Stimulated activated CD8-positive, alpha-beta memory T cell treated with anti-CD3 and anti-CD28 coated beads, Interleukin-15, amount 100 ng/mL, for 48 hours (primary cell): ENCODE measurements at places on chromosomes 11 and 22.

- DNase-seq: no peak
Measured at GRCh38 chr11:116596346-116597260, 176.2 kb downstream of the BUD13 start.

GRCh38 chr11:113681711-113682413, 24.2 kb downstream of the TMPRSS5 start:
- no peak for DNase-seq

DNA sequence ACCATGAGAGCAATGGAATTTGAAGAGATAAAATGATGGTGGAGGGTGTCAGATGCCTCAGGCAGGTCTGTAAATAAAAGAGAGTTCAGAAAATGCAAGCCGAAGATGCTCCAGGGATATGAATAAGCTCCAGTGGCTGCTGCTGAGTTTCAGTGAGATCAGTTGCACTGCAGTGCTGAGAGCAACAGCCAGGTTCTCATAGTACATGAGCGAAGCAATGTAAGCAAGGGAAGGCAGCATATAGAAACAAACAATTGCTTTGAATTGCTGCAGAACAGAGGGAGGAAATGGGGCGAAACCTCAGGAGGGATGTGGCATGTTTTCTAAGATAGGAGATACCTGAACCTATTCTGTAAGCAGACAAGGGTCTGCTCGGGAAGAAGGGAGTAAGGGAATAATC, 369.5 kb downstream of the AASDHPPT start:
- no peak for DNase-seq

- no peak for DNase-seq
Measured at GRCh38 chr11:36308577-36308976, 12.5 kb downstream of the PRR5L start.

- DNase-seq: no peak
Measured at GRCh38 chr11:132330515-132330914, 960.1 kb downstream of the NTM start.

DNA sequence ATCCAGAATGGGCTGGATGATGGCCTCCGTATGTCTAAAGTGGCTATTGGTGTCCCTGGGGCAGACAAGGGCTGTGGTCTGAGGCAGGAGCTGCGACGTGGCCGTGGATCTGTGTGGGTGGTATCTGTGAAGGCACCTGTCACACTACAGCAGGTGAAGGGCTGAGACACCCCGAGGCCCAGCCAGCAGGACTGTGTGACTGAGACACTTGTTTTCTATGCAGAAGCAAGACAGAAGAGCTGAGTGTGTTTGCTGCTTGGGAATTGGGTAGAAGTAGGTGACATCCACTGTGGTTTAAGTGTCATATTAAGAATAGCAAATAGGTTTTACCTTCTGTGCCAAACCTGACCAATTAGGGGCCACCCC, 35.0 kb downstream of the AMPD3 start:
- no peak for DNase-seq

GRCh38 chr11:114291381-114291780, 4.8 kb upstream of the NNMT start:
- DNase-seq: no peak

- DNase-seq: no peak
Measured at GRCh38 chr22:43232445-43232844, 45.5 kb upstream of the TTLL12 start.

DNA sequence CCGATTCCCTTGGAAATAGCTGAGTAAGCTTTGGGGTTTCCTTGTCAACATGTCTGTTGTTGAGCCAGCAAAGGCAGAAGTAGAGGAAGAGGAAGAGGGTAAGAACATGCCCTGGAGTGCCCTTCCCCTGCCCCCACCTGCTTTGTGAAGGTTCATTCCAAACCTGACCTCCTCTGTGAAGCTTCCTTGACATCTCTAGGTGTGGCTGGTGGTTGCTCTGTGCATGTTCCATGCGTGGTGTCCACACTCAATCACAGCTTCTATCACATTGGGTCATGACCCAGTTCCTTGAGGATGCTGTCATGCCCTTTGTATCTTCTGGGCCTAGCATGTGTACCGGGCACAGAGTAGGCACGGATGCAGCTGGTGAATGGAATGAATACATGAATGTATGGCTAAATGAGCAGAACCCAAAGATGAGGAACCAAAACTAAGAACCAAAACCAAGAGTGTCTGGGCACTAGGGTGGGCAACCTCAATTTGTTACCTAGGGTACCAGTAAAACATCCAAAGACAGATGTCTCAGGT, 23.7 kb upstream of the FXYD6 start:
- DNase-seq: no peak

DNA sequence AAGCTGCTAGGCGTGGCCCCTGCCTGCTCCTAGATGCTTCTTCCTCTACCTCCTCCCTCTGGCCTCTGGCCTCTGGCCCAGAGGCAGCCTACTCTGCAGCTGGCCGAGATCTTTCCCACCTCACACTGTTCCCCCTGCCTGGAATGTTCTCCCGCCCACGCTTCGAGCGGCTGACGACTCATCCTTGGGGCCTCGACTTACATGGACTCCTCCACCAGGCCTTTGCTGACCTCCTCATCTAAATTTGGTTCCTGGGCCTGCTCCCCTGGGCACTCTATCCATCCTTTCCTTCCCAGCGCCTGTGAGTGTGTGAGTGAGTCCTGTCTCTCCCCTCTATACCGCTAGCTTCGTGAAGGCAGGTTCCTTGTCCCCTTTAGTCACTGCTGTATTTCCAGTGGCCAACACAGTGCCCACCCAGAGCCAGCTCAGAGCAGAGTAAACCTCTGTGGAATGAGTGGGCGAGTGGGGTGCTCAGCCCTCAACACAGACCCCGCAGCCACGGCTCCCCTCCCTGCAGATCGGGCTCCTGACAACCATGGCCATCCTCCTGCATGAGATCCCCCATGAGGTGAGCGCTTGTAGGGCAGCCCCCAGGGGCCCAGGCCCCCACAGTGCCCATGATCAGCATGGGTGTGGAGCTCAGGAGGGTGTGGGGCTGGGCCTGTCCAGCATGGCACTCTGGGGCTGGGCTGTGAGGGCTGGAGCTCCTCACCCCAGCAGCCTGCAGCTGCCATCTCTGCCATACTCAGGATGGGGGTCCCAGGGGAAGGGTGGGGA, 5.7 kb downstream of the SLC39A13 start:
- DNase-seq: no peak

GRCh38 chr11:13052130-13052571, 43.0 kb downstream of the RASSF10 start:
- no peak for DNase-seq

GRCh38 chr22:32494971-32495370, 20.4 kb downstream of the FBXO7 start:
- no peak for DNase-seq

- DNase-seq: no peak
Measured at GRCh38 chr22:19663286-19663815, 51.0 kb upstream of the SEPTIN5 start.

DNA sequence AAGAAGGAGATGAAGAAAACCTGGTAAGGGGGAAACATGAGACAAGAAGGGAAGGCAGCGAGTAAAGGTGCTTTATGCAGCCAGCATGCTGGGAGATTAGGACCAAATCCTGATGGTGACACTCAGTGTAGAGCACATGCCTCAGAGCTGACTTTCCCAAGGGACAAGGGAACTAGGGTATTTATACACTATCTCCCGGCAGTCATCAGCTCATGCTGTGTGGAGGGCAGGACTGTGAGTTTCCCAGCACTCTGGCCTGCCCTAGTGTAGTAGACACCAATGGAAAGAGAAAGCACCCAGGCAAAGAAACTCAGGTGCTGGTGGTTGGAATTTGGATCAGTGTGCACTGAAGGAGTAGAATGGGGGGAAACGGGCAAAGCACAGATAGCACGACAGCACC, 128.3 kb upstream of the CSNK2A3 start:
- no peak for DNase-seq

- no peak for DNase-seq
Measured at GRCh38 chr11:62996271-62996670, 11.5 kb upstream of the SLC22A6 start.

DNA sequence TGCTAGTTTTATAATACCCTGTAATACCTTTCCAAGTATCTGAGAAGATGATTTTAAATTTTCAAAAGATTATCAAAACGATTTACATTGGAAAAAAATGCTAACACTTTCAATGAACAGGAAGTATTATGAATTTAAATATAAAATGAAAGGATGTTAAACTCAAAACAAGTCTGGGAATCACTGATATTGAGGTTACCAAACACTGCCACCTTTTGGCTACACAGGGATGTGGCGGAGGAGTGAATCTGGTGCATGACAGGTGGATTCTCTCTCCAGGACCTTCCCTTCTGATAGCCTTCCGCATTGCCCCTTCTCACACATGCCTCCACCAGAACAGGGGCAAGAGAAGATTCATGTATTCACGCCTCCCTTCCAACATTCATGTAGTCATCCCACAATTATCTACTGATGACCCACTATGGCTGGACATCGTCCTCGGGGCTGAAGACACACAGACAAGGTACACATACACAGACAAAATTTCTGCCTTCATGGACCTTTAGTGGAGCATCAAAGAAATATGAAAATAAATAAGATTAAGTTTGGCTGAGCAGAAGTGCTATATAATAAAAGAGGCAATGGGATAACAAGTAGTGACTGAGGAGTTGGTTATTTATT, 34.7 kb downstream of the ATG16L2 start:
- DNase-seq: no peak

DNA sequence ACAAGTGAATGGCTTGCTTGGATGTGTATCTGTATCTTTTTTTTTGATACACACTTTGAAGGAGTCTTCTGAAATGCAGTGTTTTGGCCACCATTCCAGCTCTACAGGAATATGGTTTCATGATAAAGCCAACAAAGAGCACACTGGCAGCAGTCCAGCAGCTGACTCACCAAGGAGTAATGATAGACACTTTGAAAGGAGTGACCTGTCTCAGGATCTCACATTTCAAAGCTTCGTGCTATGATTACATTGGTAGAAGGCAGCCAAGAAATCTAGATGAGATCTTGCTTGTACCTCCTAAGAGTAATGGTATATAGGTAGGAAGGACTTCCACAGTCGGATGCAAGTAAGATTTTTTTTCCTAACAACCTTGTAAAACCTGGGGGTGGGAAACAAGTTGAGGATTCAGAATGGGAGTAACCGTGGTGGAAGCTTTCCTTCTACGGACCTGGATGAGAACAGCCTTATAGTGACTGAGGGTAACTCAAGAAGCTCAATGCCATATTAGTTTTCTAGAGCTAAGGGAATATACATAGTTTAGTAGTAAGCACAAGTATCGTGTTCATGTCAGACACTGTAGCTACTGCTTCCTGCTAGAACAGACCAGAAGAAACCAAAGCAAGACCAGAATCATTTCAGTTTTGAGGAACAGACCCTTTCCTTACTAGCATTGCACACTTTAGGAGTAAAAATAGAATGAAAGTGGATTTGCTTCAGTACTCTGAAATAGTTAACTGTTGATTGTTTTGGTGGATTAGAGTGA, 25.0 kb downstream of the MTMR3 start:
- no peak for DNase-seq

DNA sequence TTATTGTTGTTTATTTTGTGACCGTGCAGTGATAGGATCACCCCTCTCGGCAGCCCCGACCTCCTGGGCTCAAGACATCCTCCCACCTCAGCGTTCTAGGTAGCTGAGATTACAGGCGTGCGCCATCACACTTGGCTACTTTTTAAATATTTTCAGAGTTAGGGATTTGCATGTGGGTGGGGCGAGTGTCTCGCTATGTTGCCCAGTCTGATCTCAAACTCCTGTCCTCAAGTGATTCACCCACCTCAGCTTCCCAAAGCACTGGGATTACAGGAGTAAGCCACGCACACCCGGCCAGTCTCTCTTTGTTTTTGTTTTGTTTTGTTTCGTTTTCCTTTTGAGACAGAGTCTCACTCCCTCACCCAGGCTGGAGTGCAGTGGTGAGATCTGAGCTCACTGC, 1.2 kb upstream of the INTS5 start:
- no peak for DNase-seq

DNA sequence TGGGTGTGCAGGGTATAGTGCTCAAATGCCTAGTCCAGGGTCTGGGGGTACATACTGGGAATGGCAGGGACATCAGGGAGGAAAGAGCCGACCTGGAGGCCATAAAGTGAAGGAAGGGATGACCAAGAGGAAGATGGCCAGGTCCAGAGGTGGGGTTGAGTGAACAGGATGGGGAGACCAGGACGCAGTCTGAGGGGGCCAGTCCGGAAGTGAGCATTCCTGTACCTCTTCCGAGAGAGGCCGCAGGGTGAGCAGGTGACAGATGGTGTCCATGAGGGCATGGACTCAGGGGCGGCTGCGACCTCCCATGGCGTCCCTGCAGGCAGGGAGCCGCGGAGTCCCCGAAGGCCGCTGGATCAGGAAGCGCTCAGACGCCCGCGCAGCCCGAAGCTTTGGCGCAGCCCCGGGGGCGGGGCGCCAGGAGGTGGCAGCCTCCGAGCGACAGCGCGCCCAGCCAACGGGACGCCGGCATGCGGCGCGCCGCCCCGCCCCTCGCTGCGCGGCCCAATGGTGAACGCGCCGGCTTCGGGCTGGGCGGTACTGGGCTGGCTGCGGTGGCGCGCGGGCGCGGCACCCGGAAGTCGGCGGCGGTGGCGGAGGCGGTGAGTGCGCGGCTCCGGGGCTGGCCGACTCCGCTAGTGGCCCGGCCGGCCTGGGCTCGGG, at the start of gene TANGO2:
Gene TANGO2 (plus strand): TSS at position 578 of the 663 bp plus-strand sequence. CDS start 15,689 bp downstream, outside the sequence.
- peak; percentile 92 for DNase-seq

DNA sequence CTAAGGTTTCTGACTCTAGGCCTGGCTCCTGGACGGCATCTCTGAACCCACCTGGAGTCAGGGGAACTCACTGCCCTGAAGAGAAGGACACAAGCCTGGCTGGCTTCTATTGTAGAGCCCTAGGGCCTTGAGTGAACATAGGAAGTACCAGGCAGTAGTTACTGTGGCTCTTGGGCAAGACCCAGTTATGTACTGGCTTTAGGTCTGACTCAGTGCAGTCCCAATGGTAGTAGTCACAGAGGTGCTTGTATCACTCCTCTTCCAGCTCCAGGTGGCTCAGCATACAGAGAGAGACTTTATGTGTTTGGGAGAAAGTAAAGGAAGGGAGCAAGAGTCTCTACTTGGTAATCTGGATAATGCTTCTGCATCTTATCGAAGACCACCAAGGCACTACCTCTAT, 13.9 kb upstream of the PAK1 start:
- DNase-seq: no peak

- DNase-seq: no peak
Measured at GRCh38 chr11:106493751-106494150, 416.3 kb downstream of the AASDHPPT start.

DNA sequence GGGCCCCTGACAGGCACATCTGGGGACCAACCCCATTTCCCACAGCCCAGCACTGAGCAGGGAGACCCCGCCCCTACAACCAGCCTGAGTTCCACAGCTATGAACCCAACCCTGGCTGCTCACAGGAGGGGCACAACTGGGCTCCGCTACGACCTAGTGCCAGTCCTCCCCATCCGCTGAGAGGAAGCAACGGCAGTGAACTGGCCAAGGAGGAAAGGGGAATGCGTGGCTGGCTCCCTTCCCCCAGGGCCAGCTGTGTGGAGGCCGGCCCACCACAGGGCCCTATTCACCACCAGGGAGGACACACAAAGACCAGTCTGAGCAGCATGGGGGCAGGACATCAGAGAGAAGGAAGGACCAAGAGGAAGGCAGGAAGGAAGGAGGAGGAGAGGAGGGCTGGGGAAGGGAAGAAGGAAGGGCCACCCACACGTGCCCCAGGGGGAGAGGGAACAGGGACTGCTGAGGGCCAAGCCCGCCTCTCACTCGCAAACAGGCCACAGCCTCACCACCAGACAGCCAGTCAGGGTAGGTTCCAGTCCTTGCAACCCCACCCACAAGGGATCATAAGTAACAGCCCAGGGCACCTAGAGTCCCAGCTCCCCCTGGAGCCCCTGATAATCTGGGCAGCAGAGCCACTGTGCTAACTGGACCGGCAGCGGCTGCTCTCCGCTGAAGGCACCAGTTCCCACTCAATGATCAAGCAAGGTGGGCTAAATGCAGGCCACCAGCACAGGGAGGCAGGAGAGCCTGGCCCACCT, 8.5 kb upstream of the GAL3ST1 start:
- no peak for DNase-seq

GRCh38 chr11:60394666-60395380, 1.4 kb upstream of the MS4A14 start:
- no peak for DNase-seq
